Myocyte (in vitro differentiated cells): ENCODE measurements at places on chromosomes 1 and 21.

DNA sequence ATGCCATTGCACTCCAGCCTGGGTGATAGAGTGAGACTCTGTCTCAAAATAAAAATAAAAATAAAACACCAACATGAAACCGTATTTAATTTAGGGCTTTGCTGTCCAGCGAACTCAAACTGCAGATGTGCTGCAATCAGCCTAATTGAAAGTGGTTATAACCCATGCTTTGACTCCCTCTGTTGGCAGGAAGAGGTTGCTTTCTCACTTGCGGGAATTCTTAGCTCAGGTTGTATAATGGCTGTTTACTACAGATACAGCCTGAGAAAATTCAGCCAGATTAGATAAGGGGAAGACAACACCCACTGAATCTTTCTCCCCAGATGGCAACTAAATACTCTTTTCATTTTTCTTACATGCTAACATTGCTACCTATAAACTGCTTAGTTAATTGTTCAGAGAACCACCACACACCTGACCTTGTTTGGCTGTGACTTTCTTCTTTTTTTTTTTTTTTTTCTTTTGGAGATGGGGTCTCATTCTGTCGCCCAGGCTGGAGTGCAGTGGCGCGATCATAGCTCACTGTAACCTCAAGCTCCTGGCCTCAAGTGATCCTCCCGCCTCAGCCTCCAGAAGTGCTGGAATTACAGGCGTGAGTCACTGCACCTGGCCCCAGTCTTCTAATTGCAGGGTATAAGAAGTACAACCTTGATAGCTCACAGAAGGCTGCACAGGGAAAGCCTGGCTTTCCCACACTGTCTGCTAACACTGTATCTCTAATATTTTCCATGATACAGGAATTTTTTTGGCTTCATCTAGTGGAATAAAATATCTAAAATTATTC lies 34.6 kb downstream of the DNTTIP2 start:
- DNase-seq, result peak; percentile 79

DNA sequence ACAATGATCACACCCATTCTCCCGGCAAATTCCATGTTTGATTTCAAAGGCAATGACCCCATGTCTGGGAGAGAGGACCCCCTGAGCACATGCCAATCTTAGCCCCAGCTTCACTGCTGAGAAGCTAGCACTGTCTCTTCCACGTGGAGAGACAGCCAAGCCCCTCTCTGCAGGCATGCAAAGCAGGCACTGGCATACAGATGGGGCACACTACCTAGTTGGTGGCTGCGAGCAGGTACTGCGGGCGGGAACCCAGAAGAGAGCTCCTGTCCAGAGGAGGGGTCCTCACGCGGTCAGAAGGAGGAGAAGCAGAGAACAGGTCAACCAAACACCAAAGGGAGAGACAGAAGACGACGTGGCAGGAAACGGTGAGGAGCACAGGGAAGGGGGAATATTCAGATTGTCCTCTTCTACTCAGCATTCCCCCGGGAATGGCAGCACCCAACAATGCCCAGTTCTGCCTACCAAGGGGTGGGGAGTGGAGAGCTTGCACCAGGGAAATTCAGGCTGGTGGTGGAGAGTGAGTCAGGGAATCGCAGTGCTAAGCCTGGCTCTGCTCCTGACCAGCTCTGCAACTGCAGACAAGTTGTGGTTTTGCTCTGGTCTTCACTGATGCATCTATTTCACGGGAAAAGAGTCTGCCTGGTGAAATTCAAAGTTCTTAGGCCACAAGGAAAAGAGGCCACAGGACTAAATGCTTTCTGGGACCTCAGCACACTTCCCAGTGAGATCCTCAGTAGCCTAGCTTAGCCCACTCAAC lies 48.1 kb upstream of the GOLT1A start:
- DNase-seq, result peak; percentile 93

GRCh38 chr1:235317168-235317567 lies 10.8 kb downstream of the ARID4B start:
- no peak for DNase-seq

GRCh38 chr1:11525516-11525915 lies 46.6 kb downstream of the DISP3 start:
- no peak for DNase-seq

DNA sequence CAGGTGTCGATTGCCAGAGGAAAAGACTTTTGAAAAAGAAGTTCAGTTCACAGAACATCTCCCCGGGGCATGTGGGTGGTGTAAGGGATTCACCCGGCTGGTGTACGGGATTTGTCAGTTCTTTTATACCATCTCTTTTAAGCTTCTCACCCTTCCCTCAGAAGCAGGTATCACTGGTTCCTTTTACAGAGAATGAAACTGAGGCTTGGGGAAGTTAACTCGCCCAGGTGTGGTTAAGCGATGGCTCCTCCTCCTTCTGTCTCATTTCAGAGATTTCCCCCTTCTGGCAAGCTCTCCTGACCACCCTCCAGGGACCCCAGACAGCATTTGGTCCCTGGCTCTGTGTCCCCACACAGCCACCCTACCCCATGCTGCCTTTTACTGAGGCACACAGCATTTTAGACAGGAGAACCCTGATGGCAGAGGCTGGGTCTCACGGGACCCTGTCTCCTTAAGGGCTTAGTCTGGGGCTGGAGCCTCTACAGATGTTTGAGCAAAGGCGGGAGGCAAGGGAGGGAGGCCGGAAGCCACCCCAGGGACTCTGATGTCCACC lies 2.8 kb upstream of the ECE1 start:
- DNase-seq, result no peak

- DNase-seq, result peak; percentile 13
These were observed 82.5 kb upstream of the MAP1LC3C start for GRCh38 chr1:242081446-242081845.

DNA sequence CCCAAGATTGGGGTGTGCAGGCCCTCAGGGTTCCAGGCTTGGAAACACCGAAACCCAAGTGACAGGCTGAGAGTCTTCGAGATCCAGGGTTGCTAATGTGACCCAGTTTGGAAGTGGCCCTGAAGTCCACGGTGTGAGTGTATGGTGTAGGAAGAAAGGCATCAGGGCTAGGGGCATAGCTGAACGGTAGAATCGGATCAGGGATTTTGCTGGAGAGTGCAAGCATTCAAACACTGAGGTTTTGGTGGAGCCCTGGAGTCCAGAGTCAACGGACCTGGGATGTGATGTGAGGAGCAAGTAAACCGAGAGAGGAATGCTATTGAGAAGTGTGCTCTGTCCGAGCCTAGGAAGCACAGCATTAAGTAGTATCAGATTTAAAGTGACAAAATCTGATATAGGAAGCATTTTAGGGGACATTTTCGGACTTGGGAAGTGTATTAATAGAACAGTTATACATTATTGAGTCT lies 958 bp downstream of the NFYC start:
- no peak for DNase-seq

DNA sequence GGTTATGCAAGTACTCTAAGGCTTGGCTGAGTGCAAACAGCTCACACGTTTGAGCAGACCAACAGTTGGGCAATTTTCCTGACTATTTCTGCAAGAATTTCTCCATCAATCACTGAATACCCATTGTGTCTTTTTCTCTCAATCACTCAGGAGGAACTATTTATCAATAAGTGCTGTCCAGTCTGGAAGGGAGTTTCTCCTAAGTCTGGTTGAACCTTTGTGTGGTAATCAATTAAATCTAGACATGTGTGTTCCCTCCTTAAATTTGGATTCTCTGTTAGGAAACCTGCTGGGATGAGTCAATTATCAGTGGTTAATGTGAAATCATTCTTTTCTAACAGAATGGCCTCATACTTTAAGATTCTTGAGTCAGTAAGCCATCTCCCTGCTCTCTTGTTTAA lies 6.8 kb upstream of the AADACL3 start:
- no peak for DNase-seq

- DNase-seq, result no peak
These were observed 294.0 kb upstream of the C1orf87 start for GRCh38 chr1:60367532-60367931.

- no peak for DNase-seq
These were observed 76.3 kb downstream of the LRRC53 start for GRCh38 chr1:74436078-74436477.

DNA sequence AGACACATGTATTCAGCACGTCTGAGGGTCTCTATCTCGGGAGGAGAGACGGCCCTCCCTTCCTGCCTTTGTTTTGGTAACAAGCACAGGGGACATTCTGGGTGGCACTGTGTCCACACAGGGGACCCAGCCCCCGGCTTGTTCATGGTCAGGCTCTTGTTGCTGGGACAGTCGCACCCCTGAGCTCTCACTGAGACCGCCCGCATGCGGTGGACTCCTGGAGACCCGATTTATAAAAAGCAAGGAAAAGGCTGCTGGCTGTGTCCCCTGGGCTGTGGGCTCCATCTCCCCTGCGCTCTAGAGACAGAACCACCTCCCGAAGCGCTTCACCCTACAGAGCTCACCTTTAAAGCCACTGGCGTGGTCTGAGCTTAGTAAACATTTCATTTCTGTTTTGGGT lies 103.4 kb downstream of the WDR4 start:
- no peak for DNase-seq

- DNase-seq, result no peak
These were observed 812.6 kb upstream of the ADGRL4 start for GRCh38 chr1:79819140-79819539.

GRCh38 chr1:118995312-118996016 lies 7.3 kb upstream of the TBX15 start:
- DNase-seq, result no peak

- DNase-seq, result no peak
These were observed 31.5 kb upstream of the C1orf198 start for GRCh38 chr1:230899841-230900251.

GRCh38 chr1:24051206-24051945 lies 60.6 kb downstream of the MYOM3 start:
- DNase-seq, result no peak

GRCh38 chr1:186903374-186904136 lies 74.8 kb downstream of the PLA2G4A start:
- DNase-seq, result no peak

DNA sequence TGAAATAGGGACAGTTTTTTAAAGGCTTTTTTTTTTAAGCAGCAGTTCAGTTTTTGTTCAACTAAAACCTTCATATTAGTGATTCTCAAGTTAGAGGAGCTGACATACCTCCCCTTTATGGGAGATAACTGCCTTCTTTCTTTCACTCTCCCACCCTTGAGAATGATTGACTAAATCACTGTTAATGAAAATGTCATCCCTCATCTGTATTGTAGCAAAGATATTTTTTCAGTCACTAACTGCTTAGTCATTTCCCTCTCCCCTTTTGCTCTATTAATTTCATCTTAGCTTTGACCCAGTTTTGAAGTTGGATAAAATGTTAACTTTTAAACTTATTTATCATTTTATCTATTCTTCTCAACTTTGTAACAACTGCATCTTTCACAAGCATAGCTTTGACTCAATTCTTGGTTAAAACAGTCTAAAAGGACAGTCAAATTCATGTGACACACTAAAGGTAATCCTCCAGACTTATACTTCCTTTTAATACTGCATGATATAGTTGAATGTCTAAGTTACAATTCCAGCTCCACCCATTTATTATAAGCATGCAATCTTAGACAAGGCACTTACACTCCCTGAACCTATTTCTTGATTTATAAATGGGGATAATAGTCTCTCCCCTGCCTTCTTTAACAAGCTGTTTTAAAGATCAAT lies 17.1 kb downstream of the CAPZA1 start:
- DNase-seq, result no peak

DNA sequence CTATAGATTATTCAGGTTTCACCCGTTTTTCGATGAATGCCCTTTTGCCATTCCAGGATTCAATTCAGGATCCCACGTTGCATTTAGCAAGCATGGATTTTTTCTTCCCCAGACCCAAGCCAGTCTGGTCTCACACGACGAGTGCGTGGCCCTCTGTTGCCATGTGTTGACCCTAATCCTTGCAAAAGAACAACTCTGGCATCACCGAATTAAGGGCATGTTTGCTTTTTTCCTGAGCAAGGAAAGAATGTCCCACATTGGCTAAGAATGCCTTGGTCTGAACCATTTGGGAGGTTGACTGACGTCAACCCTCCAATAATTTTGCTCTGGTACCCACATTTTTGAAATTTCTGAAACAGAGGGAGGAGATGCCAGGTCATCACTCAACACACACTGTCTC lies 153.0 kb upstream of the WNT4 start:
- DNase-seq, result no peak

- DNase-seq, result no peak
These were observed 22.4 kb downstream of the DYRK3 start for GRCh38 chr1:206657751-206658150.

DNA sequence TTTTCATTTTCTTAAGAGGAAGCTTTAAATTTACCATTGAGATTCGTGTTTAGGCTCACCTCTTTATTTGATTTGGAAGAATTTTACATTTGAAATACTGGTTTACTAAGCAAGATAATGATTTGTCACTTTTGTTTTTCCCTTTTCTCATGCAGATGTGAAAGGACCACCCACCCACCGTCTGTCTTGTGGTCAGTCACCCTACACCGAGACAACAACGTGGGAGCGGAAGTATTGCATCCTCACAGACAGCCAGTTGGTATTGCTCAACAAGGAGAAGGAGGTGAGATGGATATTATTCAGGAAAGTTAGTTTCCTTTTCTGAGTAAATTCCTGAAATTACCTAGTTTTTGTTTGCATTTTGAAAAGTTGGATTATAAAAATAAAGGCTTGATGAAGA lies 189.5 kb downstream of the RASAL2 start:
- peak; percentile 28 for DNase-seq

DNA sequence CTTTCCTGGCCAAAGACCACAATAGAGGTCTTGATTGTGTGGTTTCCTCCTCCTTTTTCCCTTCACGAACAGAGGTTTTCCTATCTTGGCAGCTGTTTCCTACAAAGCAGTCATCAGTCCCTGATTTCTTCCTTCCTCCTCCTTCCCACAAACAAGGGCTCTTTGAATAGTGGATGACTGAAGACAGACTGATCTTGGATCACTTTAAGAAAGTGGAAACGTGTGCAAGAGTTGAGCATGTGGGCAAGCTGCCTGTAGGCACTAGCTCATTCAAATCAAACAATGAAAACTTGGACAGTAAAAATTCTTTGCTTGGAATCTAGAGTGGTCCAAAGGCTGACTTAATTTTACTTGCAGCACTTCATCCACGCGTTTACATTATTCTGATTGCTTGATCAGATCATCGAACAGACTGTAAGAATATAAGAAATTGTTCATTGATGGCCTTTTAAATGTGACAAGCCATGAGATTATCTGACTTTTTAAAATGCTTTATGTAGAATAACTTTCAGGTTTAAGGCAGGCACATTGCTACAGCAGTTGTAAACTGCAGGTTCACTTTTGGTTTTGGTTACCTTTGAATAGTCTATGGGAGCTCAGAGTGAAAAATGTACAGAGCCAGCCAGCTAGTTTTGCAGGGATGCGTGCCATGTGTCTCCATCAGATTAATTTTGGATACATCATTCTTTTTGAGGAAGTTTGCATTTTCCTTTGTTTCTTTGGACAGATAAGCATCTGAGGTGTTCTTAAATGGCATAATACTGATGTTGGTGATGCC lies 34.4 kb downstream of the ADGRL2 start:
- DNase-seq, result peak; percentile 7

DNA sequence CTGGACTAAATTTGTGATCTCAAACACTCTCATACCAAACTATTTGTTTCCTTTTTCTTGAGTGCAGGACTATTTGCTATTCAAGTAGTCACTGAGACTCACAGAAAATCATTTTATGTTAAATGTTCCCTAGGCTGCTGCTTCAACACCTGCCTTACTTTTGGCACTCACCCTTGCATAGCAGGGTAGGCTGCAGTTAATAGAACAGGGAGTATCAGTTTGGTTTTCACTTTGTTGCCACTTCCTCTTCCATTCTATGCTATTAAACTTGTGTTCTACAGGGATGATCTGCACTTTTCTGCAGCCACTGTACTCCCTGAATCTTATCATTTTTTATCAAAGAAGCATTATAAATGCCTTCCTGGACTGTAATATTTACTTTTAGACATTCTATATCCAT lies 148.7 kb upstream of the PRMT6 start:
- no peak for DNase-seq
